ENCODE measurements at places on chromosomes 1 and 21.

- DNase-seq = no peak
These were observed 33.5 kb upstream of the ABCD3 start for GRCh38 chr1:94384485-94385265.

DNA sequence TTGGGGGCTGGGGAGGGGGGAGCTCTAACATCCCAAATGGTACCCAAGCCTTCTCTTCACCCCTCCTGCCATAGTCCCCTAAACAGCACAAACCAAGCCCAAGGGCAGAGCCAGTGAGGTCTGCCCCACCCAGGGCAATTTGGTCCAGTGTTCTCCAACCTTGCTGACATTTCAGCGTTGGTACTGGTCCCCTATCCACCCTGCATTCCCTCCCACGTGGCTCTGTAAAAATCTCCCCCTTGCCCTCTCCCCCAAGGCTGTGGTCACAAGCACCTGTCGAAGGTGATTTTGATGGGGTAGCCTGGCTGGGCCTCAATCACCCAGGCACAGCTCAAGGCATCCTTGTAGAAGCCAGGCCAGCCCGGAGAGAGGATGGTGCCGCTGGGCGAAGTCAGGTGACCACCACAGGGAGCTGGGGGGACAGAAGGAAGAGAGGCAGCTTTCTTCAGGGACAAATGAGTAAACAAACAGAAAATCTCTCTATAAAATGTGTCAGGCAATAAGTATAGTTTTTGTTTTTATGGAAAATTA lies 137.5 kb upstream of the HMGB4 start:
- no peak for DNase-seq

DNA sequence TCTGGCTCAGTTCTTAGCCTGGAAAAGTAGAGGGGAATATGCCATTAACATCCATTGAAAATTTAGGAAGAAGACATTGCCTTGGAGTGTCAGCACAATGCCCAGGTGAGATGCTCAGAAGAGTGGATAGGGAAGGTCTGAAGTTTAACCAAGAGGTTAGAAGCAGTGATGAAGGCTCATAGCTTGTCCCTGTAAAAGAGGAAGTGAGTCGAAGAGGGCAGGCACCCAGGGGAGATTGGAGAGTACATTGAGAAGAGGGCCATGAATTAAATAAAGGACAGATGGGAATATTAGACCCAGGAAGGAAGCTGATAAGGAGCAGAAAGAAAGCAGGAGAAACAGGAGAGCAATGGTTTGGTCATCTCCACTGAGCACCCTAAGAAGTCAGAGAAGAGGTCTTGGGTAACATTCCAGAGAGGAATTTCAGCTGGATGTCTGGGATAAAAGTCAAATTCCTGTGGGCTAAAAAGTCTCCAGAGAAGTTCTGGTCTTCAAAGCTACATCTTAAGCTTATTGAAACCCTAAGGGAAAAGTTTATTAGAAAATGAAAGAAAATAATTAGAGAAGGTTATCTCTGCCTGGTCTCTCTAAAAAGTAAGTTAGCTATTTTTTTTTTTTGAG lies 17.3 kb downstream of the C8B start:
- no peak for DNase-seq

DNA sequence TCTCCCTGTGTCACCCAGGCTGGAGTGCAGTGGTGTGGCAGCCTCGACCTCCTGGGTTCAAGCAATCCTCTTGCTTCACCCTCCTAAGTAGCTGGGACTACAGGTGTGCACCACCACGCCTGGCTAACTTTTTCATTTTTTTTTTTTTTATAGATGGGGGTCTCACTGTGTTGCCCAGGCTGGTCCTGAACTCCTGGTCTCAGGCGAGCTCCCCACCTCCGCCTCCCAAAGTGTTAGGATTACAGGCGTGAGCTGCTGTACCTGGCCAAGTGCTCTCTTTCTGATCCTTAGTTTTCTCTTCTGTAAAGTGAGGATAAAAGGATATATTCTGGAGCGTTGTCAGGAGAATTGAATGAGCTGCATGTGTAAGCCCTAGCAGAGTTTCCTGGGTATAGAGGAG lies 68.7 kb downstream of the GALNT2 start:
- no peak for DNase-seq

DNA sequence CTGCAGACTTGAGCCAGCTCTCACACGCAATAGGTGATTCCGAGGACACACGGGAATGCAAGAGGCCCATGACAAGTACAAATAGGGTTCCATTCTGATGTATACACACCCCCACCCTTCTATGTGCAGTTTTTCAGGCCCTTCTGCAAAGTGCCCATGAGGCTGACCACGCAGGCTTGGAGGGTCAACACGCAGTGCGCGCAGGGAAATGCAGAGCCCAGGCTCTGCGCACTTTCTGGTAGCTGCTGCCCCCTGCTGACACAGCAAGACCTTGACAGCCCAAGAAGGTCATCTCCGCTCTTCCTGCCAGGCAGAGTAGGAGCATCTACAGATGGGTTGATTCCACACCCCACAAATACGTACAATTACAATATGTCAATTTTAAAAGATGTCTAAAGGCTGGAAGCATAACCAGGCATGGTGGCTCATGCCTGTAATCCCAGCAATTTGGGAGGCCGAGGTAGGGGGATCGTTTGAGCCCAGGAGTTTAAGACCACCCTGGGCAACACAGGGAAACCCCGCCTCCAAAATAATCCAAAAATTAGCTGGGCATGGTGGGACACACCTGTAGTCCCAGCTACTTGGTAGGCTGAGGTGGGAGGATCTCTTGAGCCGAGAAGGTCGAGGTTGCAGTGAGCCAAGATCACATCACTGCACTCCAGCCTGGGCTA lies 18.5 kb downstream of the SH3BP5L start:
- DNase-seq = peak; percentile 57
